Myocyte (in vitro differentiated cells): ENCODE measurements at places on chromosomes 5 and 9. TPM values are rescaled to one million over a fixed set of nuclear protein-coding genes. Genes with fewer than 3 reads are reported as not detected.

- DNase-seq, result no peak
These were observed 348.7 kb downstream of the SLIT3 start for GRCh38 chr5:168952196-168952595.

GRCh38 chr5:141808857-141809256, 69.4 kb downstream of the PCDH1 start:
- no peak for DNase-seq

DNA sequence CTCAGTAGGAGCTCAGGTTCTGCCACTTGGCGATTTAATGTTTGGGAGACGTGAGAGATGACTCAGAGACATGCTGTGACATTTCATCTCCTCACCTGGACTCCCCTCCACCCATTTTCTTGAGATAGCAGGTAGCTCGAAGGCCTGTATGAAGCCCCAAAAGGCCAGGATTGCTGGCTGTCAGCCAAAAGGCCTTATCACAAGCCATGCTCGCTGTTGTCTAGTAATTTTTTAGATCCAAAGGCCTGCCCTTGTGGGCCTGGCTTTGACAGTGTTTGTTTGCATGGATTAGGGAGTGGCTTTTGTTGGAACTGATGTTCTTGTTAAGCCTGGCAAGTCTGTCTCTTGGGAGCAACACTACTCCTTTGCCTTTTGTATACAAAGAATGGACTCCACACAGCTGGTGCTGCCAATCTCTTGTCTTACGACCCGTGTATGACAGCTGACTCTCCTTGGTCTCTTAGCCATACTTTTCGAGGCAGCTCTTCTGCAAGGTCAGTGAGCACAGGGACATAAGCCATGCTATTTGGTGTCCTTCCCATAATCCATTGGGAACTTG, 22.7 kb downstream of the CAVIN4 start:
- DNase-seq, result peak; percentile 99

The PCDHB10 gene
- 6.7 and 7.4 TPM in 2 replicates for total RNA-seq

DNA sequence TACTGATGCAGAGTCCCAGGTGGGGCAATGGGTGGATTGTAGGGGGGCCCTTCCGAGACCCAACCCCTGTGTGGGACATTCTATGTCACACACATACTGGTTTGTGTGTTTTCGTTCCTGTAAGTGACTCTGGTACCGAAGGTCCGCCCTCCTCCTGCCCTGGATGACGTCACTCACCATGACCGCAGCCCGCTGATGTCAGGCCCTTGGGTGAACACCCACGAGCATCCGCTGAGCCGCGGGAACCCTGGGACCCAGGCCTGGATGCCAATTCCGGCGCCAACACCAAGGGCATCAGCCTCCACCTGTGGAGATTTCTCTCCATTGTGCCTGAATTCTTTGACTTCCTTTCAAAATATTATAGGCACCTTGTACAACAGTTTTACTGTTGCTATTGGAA, 184.3 kb downstream of the MTRR start:
- DNase-seq, result no peak

The PHYHD1 gene
- 10.0 and 12.3 TPM in 2 replicates for total RNA-seq

DNA sequence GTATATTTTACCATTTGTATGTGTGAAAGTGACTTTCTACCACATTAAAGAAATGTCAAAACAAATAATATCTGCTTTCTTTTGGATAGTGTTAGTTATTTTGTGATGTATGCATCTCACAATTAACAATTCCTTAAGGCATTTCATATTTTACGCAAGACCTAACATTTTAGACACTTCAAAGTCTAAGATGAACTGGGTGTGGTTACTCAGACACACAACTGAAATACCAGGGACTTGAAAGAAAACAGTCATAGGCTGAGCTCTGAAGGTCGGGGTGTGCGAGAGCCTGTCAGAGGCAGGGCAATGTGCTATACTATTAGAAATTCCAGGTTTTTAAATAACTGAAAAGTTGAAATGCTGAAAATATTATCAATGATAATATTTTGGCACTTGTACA, 44.5 kb upstream of the ZNF622 start:
- DNase-seq, result no peak

DNA sequence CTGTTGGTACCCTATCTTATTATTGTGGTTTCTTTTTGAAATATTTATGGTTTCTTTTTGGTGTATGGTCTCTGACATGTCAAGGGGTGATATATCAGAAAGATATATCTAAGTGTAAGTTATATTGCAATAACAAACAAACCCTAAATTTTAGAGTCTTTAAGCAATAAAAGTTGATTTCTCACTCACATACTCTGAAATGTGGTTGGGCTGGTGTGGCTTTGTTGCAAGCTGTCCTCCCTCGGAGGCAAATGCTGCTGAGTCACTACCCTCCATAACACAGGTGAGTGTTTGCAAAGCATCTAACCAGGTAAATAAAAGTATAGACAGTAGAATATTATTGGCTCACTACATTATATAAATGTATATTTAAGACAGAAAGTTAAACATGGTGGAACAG, 253.2 kb downstream of the CDH18 start:
- DNase-seq, result no peak

GRCh38 chr5:113224605-113225065, 210.2 kb downstream of the TSSK1B start:
- DNase-seq, result no peak

- DNase-seq, result no peak
These were observed 20.8 kb upstream of the COL15A1 start for GRCh38 chr9:98922721-98923435.

The FBN2 gene
- 3.9 and 4.2 TPM in 2 replicates for total RNA-seq

The IL13 gene
- not detected in 2 replicates for total RNA-seq

GRCh38 chr5:109454731-109455505, 45.1 kb upstream of the PJA2 start:
- DNase-seq, result peak; percentile 55

- DNase-seq, result no peak
These were observed 31.5 kb downstream of the GOLGA2 start for GRCh38 chr9:128244091-128244836.

DNA sequence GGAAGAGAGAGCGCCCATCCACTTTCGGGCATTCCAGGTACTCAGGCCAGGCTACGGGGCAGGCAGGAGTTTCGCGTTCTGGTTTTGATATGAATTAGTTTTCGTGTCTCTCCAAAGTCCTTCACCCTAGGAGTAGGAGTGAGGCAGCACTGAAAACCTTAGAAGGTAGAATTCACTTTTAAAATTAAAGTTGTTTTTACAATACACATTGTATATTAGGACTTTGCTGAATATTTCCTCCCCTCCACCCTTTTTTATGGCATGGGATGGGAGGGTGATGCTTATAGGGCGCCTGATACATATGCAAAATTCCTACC, 747 bp downstream of the ITGA1 start:
- no peak for DNase-seq

DNA sequence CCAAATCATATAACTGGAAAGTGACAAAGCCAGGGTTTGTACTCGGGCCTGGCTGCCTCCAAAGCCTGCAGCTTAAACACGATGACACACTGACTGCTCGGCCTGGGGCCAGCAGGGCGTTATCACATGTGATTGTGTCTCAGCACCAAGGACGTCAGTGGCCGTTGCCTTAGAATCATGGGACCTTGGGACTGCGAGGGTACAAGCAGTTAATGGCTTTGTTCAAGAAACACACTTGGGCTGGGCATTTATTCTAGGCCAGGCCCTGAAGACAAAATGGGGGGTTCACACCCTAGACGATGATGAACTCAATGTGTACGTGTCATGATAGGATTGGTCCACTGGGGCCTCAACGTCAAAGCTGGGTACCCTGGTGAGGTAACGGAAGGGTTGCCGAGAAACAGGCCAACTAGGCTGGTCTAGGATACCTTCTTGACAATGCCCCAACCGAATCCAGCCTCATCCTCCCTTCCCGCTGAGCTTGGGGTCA, 13.0 kb downstream of the SH3PXD2B start:
- DNase-seq, result no peak

The PLAC8L1 gene
- total RNA-seq, result 0.88 TPM in 1 of 2 replicates, not detected in the other

DNA sequence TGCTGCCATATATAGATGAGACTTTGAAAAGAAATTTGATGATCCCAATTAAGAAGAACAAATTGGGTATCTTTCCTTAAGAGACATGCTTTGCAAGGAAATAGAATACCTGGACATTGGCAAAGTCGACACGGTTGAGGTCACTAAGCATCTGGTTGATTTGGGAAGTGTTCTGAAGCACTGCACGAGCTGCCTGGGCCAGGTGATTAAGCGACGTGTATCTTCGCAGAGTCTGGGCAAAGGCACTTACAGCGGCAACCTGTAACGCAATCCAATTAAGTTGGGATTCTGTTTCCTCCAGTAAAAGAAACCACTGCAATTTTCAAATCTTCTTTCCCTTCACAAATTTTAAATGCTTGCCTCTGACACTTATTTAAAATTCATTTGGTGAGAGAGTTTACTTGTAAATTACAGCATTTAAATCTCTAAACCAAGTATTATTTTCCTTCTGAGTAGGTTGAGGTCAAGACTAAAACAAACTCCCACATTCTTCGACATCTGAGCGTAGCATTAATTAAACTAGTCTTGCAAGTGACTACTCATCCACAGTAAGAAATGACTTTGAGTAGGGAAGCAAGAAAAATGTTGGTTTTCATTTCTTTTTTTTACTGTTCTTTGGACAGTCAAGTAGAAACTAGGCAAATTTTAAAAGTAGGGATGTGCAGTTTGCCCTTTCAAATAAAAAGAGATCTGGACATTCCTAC, 262.8 kb downstream of the RFX3 start:
- DNase-seq, result no peak

- peak; percentile 46 for DNase-seq
These were observed 3.9 kb downstream of the CCDC183 start for GRCh38 chr9:136799854-136800657.
